ENCODE measurements at places on chromosomes 11 and 22.
A peak's percentile ranks its signal among the peaks of the same experiment; 100 is the strongest.

GRCh38 chr22:30459181-30460052 is 12.4 kb downstream of the SEC14L3 start:
- no peak for DNase-seq

- DNase-seq: no peak
These were observed 123.1 kb downstream of the NCAM1 start for GRCh38 chr11:113084297-113084696.

- peak; percentile 70 for DNase-seq
These were observed 442 bp downstream of the COPB1 start for GRCh38 chr11:14499178-14499559.

DNA sequence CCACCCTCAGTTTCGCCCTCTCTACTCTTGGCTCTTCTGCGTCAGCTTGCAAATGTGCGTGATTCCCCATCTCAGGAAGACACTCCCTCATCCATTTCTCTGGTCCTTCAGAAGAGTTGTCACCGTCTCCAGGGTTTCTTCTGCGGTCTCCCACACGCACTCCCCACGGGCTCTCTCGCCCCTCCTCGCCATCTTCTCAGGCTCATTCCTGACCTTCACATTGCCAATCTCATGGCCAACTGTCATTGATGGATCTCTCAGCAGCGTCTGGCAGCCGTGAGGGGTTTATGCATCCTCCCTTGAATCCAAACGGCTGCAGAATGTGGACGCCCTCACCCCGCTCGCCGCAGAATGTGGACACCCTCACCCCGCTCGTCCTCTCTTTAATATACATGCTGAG is 10.5 kb downstream of the SYNGR1 start:
- no peak for DNase-seq

GRCh38 chr11:34145073-34145472 is 39.6 kb downstream of the NAT10 start:
- no peak for DNase-seq

DNA sequence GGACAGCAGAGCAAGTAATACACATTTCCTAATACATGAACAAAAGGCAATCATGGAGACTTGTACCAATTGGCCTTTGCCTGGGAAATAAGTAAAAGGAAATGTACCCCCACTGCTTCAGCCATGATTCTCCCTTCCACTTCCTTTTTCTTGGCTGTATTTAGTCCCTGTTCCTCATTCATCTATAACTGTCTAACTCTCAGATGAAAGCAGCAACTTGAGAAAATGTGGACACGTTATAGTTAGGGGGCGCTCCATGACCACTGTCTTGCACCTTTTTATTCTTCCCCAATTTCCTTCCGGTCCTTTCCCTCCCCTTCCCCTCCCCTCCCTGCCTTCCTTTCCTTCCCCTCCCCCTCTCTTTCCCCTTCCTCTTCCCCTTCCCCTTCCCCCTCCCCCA is 61.3 kb upstream of the BARX2 start:
- DNase-seq: no peak

GRCh38 chr11:38990841-38991240 is 2392.8 kb upstream of the RAG2 start:
- DNase-seq: no peak

DNA sequence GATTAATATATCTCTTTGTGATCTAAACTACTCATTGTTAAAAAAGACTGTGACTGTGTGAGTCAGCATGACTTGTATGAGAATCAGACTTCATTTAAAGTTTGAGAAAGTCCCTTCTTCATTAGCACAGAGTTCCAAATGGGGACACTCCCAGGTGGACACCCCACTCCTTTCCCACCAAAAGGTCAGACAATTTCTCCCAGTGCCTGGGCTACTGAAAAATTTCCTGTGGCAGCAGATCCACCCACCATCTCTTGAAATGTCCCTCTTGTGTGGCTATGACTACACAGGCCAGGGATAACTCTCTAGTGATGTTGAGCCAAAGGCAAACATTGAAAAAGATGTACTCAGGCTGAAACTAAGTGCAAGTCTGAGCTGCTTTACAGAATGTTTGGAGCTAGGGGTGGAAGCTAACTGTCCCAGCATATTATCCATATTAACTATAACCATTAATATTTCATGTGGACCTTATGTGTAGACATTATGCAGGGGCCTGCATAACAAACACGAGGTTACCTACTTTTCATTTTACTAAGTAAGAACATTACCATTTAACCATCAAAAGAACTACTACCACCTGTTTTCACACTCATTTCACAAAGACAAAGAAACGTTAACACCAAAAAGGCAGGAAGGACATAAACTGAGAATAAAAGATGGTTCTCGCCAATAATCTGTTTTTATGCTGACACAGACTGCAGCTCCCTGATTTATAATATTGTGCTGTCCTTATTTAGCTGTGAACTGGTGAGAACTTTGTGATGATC is 44.8 kb downstream of the MMP20 start:
- no peak for DNase-seq

DNA sequence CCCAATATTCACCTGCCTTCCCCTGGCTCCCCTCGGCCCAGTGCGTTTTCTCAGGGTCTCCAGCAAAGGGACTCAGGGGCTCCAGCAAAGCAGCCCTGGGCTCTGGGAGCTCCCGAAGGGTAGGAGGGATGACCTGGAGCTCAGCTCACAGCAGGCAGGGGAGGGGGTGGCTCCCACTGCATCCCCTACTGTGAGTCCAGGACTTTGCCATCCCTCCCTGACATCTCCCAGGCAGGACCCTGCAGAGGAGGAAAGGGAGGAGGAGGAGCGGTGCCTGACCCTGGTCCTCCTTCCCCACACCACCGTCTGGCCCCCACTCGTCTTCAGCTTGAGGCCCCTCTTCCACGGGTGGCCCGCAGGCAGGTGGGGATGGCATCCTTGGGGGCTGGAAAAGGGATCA is 5.0 kb downstream of the CABP7 start:
- DNase-seq: no peak

DNA sequence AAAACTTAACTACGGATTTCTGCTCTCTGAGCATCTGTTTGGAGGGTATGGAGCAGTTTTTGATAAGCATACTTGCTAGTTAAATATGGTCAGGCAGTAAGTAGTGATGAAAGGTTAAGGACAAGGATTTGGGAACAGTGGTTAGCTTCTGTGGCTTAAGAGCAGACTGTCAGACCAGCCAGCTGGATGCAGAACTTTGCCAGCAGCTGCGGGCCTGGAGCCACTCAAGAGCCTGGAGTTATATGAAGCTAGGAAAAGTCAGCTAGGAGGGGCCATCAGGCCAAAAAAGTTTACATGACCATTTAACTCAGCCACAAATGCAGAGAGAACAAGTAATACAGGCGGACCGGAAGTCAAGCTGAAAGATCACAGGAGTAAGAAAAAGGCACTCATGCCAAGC is 1817.7 kb downstream of the LRRC4C start:
- no peak for DNase-seq

GRCh38 chr22:49093192-49093880 is 734.3 kb downstream of the BRD1 start:
- DNase-seq: no peak

DNA sequence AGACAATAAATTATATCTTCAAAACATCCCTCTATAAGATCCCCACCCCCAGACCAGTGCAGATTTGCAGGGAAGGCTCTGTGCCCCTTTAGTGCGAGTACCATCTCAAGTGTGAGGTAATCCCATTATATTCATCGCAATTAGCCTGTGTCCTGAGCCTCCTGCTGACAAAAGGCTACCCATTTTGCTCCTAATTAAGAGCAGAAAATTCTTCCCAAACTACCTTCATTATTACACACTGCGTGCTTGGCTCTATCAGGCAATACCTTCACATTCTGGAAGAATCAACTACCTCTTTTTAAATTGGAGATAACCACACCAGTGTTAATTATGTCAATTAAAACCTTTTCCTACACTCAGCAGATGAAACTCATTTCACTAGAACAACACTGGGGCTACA is 1133.4 kb upstream of the CCDC90B start:
- DNase-seq: no peak

Data from natural killer cell treated with Interleukin-12 subunit alpha and Interleukin-12 subunit beta and Interleukin-15 and Interleukin-18, amount 100 ng/mL, for 72 hours (primary cell).